Neural crest cell (in vitro differentiated cells): ENCODE measurements at places on chromosomes 1 and 21. TPM values are rescaled to one million over a fixed set of nuclear protein-coding genes. Genes with fewer than 3 reads are reported as not detected.

Gene SRSF10
- 219 and 228 TPM in 2 replicates for total RNA-seq

Gene HSF2BP
- total RNA-seq, result 2.3 and 2.5 TPM in 2 replicates

Gene C1orf116
- 0.30 and 0.37 TPM in 2 replicates for total RNA-seq

Gene HES2
- 0.07 TPM in 1 of 2 replicates, not detected in the other for total RNA-seq

Gene KCNT2
- total RNA-seq, result 10.1 and 12.6 TPM in 2 replicates

Gene ECM1
- total RNA-seq, result 5.3 and 5.5 TPM in 2 replicates

Gene DNAJB4
- total RNA-seq, result 17.3 and 23.2 TPM in 2 replicates

Gene ST3GAL3
- 34.8 and 37.4 TPM in 2 replicates for total RNA-seq

Gene LCA5L
- 1.2 and 1.4 TPM in 2 replicates for total RNA-seq

Gene LPAR3
- 1.2 and 1.3 TPM in 2 replicates for total RNA-seq

Gene GABRD
- 0.18 and 0.54 TPM in 2 replicates for total RNA-seq

DNA sequence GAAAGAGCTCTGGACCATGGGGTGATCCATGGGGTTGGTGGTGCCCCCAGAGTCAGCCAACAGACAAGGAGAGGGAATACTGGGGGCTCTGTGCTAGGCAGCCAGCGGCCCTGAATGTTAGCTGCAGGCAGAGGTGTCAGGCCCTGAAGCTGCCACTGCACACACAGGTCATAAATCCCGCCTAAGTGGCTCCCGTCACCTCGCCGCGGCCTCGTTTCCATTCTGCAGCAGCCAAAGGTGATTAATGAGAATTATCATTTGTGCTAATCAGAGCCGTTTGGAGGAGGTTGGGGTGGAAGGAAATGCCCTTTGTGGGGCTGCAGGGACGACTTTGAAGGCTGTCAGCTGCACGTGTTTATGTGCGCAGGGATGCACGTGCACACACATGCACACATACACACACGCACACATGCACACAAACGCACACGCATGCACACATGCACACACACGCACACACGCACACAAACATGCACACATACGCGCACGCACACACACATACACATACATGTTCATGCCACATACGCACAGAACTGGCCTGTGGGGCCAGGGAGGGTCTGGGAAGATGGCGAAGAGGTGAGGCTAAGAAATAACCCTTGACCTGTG is 88.8 kb upstream of the ARHGEF16 start:
- no peak for DNase-seq

- no peak for DNase-seq
These were observed 511.4 kb downstream of the AJAP1 start for GRCh38 chr1:5165762-5166161.

DNA sequence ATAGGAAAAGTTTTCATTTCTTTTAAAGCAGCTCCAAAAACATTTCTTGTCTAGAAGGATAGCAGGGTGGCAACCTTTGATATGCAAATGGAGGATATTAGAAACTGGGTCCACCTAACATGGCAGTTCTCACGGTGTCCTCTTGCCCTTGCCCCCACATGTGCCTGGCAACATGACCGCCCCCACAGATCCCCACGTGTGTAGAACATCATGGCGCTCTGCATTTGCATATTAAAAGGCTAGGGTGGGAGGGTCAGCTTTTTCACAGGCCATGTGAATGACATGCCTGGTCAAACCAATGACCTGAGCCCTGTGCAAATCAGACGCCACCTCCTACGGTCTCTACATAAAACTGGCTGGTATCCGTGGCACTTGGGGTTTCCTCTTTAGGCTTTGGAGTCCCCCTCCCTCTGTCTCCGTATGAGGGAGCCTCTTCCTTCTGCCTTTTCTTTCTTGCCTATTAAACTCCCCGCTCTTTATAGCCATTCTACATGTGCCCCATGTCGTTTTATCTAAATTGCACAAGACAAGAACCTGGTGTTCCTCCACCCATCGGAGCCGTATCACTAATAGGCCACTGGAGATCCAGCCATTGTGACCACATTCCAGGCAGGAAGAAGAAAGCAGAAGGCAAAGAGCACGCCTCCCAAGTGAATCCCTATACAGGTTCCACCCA is 71.3 kb downstream of the WDR4 start:
- DNase-seq, result no peak

GRCh38 chr1:240174734-240175133 is 83.1 kb downstream of the FMN2 start:
- no peak for DNase-seq

GRCh38 chr1:13593511-13594131 is 10.0 kb downstream of the PDPN start:
- no peak for DNase-seq

- DNase-seq, result no peak
These were observed 110.4 kb downstream of the PTPRC start for GRCh38 chr1:198749279-198749678.

GRCh38 chr1:235297579-235297978 is 30.4 kb downstream of the ARID4B start:
- no peak for DNase-seq

DNA sequence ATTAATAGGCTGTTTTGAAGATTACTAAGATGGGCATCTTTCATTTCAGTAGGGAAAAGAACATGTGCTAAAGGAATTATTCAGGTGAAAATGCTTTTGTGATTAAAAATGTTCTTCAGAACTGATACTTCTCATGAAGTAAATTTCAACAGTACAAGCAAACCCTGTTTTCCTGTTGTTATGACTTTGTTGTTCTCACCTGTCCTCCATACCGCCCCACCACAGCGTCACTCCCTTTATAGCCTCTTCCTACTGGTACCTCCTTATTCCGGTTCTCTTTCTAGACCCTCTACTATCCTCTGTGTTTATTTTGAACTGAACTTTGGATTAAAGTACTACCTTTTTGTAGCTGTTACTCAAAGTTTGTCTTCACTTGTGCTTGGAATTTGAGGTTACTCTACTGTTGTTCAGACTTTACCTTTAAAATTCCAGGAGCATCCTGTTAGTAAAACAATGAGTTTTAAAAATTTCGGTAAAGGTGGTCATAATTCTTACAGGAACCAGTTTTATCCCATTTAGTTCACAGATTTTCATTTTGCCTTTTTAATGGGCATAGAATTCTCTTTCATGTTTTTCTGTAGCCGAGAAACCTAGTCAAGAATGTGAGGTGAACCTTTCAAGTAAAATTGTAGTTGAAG is 10.9 kb downstream of the CNST start:
- DNase-seq, result no peak

DNA sequence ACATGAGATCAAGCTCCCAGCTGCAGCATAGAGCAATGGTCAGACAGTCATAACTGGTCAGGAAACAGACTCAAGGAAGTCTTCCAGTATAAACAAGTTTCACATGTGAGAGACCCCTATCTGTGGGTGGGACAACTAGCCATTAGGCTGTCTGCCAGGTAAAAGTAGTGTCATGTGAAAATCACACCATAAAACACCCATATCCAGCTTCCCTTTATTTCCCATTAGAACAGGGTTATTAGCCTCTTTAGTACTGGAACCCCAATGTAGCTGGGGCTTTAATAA is 426.7 kb downstream of the KCNT2 start:
- no peak for DNase-seq

DNA sequence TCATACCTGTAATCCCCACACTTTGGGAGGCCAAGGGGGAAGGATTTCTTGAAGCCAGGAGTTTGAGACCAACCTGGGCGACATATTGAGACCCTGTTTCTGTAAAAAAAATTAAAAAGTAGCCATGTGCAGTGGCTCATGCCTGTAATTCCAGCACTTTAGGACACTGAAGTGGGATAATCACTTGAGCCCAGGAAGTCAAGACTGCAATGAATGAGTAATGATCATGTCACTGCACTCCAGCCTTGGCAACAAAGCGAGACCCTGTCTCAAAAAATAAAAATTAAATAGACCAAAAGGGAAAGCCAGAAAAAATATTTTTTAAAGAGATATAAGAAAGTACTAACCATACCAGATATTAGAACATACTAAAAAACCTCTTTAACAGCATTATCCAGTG is 44.7 kb upstream of the LYPLAL1 start:
- no peak for DNase-seq

GRCh38 chr1:30415171-30415940 is 308.0 kb downstream of the MATN1 start:
- peak; percentile 0 for DNase-seq

GRCh38 chr1:205528887-205529825 is 24.7 kb downstream of the CDK18 start:
- DNase-seq, result peak; percentile 98

DNA sequence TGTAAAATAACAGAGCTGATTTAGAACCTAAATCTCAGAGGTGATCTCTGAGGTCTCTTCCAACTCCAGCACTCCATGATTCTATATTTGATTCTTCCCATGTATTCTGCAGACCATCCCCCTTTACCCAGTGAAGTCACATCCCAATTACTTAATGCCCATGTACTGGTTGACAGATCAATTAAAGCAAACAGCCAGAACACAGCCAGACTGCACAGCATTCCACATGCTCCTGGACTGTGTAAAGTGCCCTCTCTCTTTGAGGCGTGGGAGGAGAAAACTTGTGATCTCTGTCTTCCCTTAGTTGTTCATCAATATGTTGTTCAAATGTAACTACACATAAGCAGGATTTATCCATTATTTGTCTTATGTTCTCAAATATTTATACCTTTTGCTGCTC is 18.1 kb downstream of the NOS1AP start:
- DNase-seq, result no peak

DNA sequence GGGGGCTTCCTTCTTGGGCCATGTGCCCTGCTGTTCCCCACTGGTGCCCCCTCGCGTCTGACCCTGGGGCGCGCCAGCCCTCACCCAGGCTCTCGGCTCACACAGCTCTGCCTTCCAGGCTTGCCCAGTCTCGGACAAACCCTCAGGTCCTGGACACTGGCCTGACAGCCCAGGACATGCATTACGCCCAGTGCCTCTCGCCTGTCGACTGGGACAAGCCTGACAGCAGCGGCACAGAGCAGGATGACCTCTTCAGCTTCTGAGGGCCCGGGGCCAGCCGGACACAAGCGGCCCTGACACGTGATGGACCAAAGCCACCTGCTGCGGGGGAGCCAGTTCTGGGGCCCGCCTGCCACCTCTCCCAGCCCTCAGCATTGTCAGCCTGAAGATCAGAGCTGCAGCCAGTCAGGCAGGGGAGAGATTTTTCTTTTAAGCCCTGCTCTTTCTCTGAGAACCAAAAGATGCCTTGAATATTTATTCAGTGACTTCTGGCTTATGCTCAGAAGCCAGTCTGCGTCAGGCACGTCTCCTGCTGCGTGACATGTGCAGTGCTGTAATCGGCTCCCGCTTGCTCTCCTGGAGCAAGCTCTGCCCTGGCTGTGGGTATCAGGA is 23.4 kb downstream of the LDLRAP1 start:
- DNase-seq, result peak; percentile 48

- DNase-seq, result no peak
These were observed 43.8 kb downstream of the USH2A start for GRCh38 chr1:216379441-216379840.

GRCh38 chr1:21332554-21333311 is 42.5 kb upstream of the ECE1 start:
- no peak for DNase-seq

DNA sequence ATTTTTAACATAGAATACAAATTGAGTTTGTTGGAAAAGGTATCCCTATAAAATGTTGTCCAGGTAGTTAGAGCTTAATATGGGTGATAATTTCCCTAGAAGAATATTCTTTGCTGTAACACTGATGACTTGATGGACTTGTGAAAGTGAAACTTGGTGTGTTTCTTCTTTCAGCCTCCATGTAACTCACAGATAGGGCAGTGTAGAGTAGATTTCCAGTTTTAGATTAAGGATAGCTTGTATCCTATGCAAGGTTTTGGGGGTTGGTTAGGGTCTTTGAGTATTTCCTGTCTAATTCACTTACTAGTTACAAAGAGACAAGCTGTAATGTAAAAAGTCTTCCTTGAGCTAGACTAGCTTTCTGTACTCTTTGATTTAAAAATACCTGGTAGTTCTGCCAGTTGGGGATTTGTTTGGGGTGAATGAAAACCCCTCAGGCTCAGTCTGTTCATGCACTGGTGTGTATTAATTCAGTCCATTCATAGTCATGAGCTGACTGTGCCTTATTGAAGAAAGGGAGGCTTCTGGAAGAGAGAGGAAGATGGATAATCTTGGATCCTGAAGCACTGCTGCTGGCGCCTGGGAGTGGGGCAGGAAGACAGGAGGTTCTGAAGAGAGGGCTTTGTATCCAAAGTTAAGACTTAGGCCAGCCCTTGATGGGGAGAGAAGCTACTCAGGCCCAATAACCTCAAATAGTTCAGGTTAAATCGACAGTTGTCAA is 83.6 kb downstream of the CAMTA1 start:
- DNase-seq, result no peak

DNA sequence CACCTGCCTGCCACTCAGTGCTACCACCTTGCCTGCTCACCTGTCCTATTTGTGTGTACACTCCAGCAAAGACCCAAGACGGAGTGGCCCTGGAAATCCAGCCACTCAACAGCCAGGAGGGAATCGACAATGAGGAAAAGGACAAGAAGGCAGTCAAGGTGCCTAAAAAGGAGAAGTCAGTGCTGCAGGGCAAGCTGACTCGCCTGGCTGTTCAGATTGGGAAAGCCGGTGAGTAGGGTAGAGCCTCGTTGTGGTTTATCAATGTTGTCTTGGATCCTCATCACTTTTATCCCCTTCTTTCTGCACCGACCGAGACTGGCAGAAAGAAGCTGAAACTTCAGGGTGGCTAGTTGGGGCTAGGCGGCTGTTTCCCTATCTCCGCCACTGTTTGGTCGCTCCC is 61.4 kb upstream of the LAX1 start:
- no peak for DNase-seq

- no peak for DNase-seq
These were observed 358.7 kb downstream of the BARHL2 start for GRCh38 chr1:90358448-90358847.

- DNase-seq, result no peak
These were observed 281.6 kb upstream of the RGS18 start for GRCh38 chr1:191876631-191877030.

DNA sequence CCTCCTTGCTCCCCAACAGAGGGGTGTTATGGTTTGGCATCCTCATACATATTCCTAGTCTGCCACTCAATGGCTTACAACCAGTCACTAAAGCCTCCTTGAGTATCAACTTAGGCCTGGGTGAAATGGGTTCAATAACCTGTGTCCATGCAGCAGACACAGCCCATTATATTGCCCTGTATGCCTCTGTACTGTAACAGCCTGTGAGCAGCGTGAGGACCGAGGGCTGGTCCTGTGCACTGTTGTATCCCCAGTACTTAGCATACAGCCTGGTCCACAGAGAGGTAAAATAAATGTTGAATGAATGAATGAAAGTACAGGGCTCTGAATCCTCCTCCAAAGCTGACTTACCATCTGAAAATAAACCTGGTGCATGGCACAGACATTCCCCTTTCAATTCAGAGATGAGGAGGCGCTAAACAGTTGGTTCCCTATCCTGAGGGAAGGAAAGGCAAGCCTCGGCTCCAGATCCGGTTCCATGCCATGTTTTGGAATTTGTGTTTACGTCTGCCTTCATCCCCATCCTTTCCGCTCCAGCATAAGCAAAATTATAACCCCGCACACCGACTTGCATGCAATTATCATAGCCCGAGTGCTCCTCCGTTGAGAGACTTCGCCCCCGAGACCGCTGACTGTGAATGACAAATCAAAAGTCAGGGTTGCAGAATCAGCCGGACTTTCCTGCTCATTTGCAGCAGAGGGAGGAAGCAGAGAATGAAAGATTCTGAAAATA is 45.0 kb upstream of the DNAJC6 start:
- peak; percentile 50 for DNase-seq

- DNase-seq, result no peak
These were observed 318.8 kb downstream of the PTPRU start for GRCh38 chr1:29555043-29555620.

- DNase-seq, result no peak
These were observed 194.8 kb downstream of the LMO4 start for GRCh38 chr1:87523466-87523865.

- DNase-seq, result no peak
These were observed 109.7 kb upstream of the SYT6 start for GRCh38 chr1:114263343-114263742.

GRCh38 chr1:203754455-203754864 is 10.5 kb upstream of the LAX1 start:
- no peak for DNase-seq
